ENCODE measurements at places on chromosomes 6 and 20.

DNA sequence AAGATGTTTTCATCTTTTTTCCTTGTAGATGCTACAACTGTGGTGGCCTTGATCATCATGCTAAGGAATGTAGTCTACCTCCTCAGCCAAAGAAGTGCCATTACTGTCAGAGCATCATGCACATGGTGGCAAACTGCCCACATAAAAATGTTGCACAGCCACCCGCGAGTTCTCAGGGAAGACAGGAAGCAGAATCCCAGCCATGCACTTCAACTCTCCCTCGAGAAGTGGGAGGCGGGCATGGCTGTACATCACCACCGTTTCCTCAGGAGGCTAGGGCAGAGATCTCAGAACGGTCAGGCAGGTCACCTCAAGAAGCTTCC lies 101.5 kb downstream of the POPDC3 start:
- no peak for DNase-seq

GRCh38 chr6:49888742-49889431 lies 22.6 kb upstream of the CRISP1 start:
- no peak for DNase-seq

GRCh38 chr6:155024391-155025027 lies 29.4 kb downstream of the TIAM2 start:
- DNase-seq = no peak

GRCh38 chr6:7067305-7067704 lies 40.5 kb upstream of the RREB1 start:
- no peak for DNase-seq

DNA sequence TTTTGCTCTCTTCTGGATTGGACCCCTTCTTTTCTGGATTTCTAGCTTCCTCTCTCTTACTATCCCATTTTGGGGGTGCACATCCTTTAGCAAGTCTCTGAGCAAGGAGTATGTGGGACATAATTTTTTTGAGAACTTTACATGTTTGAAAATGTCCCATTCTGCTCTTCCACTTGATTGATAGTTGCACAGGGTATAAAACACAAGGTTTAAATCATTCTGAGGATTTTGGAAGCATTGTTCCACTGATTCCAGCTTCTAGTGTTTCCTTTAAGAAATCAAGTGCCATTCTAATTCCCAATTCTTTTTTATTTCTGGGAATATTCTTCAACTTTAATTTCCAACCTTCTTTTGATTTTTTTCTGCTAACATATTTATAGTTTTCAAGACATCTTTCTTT lies 60.7 kb downstream of the APCDD1L start:
- no peak for DNase-seq

DNA sequence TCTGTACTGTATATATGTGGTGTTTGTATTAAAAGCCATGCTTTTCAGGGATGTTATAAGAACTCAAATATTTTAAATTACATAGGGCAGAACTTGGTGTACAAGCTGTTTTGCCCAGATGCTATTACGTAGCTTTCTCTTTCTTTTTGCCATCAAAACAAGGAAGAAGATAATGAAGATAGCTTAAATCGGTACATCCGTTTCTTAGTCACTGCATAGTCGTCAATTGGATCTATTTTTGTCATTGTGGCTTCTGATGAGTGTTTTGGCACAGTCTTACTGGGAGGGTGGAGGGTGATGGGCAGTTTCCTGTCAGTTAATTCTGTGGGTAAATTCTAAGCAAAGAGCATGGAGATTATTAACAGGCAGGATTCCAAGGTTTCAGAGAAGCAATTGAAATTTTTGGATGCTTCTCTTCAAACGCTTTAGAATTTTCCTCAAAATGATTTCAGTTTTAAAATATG lies 649.1 kb upstream of the GJE1 start:
- DNase-seq = peak; percentile 90

- DNase-seq = peak; percentile 19
Measured at GRCh38 chr6:126337323-126337722, 2.6 kb upstream of the CENPW start.

DNA sequence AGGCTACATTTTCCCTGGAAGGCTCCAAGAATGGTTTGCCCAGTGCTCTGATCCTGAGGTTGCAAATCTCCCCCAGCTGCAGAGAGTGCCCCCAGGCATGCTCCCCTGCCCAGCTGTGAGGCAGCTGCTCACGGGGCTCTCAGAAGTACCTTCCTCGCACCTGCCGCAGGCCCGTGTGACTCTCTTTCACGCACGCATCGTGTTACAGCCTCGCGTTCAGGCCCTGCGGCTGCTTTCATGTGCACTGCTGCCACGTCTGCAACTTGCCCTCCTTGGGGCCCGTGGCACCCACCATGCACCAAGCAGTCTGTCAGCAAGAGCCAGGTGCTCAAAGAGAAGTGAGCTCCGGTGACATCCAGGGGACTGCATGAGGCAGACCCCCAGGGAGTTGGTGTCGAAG lies 28.6 kb upstream of the SPO11 start:
- no peak for DNase-seq

- DNase-seq = no peak
Measured at GRCh38 chr6:1558388-1558787, 51.3 kb upstream of the FOXC1 start.

DNA sequence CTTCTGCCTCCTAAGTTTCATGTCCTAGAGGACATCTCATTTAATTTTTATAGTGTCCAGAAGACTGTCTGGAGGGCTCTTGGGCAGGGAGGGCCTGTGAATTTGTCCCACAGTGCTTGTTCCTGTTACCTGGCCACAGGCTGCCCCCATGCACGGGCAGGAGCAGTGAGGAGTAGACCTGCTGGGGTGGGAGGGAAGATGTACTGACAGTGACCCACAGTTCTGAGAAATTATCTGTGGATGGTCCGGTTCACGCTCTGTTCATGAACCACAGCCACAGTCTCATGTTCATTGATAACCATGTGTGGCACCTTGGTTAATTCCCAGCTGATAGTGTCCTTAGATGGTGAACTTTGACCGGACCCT lies 18.8 kb upstream of the ZNF831 start:
- no peak for DNase-seq

GRCh38 chr6:46323966-46324622 lies 153.3 kb upstream of the ENPP5 start:
- DNase-seq = no peak

DNA sequence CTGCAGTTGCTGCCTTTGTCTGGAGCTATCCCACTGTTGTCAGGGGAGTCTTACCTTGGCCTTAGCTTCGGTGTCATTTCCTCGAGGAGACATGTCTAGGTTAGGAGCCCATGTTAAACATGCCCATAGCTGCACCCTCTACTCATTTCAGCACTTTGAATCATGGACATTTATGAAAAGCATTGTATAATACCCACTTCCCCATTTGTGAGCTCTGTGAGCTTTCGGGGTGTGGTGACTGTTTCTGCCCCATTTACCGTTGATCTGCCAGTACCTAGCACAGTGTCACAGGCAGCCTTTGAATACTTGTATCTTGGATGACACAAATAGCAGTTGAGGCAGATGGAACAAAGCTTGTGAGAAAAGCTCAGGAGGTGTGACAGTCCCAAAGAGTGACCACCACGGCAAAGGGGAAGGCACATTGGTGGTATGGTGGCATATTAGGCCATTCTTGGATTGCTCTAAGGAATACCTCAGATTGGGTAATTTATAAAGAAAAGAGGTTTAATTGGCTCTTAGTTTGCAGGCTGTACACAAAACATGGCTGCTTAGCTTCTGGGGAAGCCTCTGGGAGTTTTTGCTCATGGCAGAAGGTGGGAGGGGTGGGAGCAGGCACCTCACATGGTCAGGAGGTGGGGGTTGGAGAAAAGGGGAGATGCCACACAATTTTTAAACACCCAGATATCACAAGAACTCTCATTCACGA lies 42.0 kb downstream of the JARID2 start:
- DNase-seq = no peak

GRCh38 chr20:61135968-61136367 lies 116.1 kb upstream of the CDH4 start:
- no peak for DNase-seq

DNA sequence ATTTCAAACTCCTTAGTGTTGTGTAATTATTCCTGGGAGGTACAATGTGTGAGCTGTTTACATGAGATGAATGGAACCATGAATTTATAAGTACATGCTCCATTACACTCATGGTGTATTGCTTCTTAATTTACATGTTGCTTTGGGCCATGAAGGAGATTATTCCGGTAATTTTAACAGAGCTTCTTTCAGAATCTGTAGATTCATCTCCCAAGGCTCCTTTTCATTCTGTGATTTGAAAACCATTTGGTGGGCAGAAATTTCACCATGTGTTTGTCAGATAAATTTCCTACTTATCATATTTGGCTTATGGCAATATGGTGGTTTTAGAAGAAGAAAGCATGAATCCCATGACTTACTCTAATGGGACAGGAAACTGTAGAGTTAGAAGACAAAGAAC lies 421.6 kb upstream of the EYS start:
- no peak for DNase-seq

GRCh38 chr6:76472858-76473257 lies 400.4 kb upstream of the IMPG1 start:
- DNase-seq = no peak

DNA sequence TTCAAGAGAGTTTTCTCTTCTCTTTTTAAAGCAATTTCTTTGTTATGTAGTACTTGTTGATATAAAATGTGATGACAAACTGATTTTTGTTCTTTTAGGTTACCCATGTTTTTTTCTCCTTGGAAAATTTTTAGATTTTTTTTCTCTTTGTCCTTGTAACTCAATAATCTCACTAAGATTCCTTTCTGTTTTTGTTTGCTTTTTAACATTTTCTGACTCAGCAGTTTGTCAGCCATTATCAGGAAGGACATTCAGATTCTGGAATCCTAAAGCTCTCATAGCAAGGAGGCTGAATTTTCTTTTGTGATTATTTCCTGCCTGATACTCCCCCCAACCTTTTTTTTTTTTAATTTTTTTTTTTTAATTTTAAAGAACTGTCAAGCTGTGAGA lies 75.2 kb upstream of the CITED2 start:
- no peak for DNase-seq

- DNase-seq = no peak
Measured at GRCh38 chr20:3123542-3123941, 36.1 kb downstream of the FASTKD5 start.

- DNase-seq = no peak
Measured at GRCh38 chr6:56962441-56962840, 7.5 kb downstream of the BEND6 start.

- no peak for DNase-seq
Measured at GRCh38 chr6:130699742-130700141, 127.5 kb upstream of the SMLR1 start.

GRCh38 chr20:16100111-16100510 lies 473.1 kb downstream of the KIF16B start:
- DNase-seq = no peak

DNA sequence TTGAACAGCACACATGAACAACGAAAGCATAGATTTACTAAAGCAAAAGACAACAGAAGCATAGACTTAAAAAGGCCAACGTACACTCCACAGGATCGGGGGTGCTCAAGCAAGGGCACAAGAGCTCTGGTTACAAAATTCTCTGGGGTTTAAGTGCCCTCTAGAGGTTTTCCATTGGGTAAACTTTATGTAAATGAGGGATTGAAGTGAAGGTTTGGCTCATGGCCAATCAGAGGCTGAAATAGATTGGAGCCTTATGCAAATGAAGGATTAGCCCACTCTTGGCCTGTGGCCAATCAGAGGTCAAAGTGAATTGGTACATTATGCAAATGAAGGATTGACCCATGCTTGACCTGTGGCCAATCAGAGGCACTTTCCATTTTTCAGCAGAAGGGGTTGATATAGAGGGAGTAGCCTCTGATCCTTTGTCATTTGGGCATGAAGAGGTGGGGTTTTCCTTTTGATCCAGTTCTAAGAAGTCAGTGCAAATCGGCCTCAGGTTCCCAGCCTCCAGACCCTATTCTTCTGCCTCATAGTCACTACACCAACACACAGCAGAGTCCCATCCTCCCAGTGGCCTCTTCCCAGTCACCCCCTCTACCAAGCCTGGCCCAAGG lies 244.9 kb downstream of the THBS2 start:
- DNase-seq = no peak

DNA sequence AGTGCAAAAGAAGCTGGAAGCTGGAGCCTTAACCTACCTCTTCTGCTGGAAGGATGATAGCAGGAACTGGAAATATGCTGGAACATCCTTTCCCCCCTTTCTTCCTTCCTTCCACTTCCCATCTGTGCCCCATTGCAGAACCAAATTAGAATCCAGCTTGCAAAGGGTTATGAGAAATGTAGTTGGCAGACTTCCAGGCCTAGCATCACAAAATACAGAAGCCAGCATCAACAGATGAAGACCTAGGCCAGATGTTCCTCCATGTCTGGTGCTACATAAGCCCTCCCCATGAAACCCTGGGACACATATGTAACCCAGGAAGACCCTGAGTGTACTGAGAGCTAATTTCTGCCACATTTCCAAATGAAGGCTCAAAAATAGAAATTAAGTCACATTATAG lies 40.0 kb upstream of the TFAP2B start:
- DNase-seq = no peak

Data from BJ (cell line).